CD4-positive, alpha-beta T cell treated with Interleukin-2 at 100 ng/mL for 4 hours (primary cell): ENCODE measurements at places on chromosomes 1 and 21.
A peak's percentile ranks its signal among the peaks of the same experiment; 100 is the strongest.

DNA sequence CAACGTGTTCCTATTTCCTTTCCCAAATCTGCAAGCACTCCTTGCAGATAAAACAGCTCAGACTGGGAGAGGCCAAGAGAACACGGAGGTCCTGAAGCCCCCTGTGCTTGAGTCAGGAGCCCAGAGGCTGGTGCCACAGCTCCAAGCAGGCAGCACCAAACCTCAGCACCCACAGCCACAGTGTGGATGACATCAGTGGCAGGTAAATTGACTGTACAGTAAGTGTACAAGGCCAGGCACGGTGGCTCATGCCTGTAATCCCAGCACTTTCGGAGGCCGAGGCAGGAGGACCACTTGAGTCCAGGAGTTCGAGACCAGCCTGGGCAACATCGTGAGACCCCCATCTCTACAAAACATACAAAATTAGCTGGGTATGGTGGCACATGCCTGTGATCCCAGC is 1.9 kb upstream of the COL6A1 start:
- DNase-seq, result no peak

- DNase-seq, result no peak
Measured at GRCh38 chr1:209434066-209434465, 149.4 kb upstream of the CAMK1G start.

- DNase-seq, result peak; percentile 67
Measured at GRCh38 chr1:39394598-39394997, 96.8 kb upstream of the BMP8A start.

- DNase-seq, result no peak
Measured at GRCh38 chr1:91651661-91652071, 151.0 kb downstream of the CDC7 start.

DNA sequence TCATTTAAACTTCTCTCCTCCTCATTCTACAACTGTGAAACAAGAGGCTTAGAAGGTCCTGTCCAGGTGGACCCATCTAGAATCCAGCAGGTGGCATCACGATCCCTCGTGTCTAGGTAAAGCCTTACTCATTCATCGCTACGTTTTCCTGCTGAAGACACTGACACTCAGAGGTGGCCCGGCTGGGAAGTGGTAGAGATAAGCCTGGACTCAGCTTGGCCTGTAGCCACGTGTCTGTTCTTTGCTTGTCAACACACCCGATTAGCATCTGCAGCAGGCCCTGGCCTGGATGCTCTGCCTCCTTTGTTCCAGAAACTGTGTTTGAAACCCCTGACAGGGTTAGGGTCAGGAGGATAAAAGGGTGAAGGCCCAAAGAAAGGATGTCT is 43.4 kb downstream of the PARP1 start:
- no peak for DNase-seq
